ENCODE measurements at places on chromosomes 13 and 19.

GRCh38 chr19:6226012-6226411 lies 53.8 kb downstream of the MLLT1 start:
- DNase-seq = no peak

GRCh38 chr13:40149611-40150274 lies 494.3 kb downstream of the COG6 start:
- DNase-seq = no peak

- DNase-seq = no peak
These were observed 6.3 kb downstream of the PNKP start for GRCh38 chr19:49861107-49861506.

DNA sequence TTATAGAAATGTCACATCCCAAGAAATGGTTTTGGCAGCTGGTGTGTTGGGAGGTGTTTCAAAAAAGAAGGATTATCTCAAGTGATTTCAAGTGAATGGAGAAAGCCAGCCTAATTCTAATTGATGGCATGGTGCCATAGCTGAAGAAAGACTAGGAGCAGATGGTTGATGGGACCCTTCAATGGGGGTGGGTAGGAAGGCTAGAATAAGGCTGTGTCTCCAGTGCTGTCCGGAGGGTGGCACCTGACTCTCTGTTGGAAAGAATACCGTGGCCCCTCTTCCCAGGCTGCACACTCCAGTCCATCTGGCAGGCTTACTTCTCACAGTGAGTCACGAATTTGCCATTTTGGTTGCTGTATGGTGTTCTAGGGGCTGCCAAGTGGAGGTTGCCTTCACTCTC lies 51.0 kb upstream of the GPR12 start:
- DNase-seq = no peak

DNA sequence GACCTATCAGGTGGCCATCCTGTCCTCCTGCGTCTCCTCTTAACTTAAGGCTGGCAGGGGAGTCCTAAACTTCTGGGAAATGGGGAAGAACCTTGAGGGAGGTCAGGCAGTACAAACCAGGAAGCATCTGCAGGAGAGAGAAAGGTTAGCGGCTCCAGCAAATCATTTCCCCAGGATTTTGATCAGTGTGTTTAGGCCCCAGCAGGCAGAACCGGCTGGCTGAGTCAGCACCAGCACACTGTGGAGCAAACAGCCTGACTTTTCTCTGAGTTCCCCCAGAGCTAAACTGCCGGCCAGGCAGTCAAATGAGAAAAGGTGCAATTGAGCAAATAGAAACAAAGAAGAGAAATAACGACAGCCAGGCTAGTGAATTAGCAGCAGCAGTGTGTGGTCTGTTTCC lies 46.7 kb upstream of the MEDAG start:
- DNase-seq = no peak

GRCh38 chr13:24834902-24835510 lies 71.0 kb downstream of the RNF17 start:
- no peak for DNase-seq

- no peak for DNase-seq
These were observed 364.2 kb upstream of the SLC10A2 start for GRCh38 chr13:103430368-103430767.

GRCh38 chr13:51122868-51123566 lies 11.9 kb upstream of the C13orf42 start:
- DNase-seq = no peak

DNA sequence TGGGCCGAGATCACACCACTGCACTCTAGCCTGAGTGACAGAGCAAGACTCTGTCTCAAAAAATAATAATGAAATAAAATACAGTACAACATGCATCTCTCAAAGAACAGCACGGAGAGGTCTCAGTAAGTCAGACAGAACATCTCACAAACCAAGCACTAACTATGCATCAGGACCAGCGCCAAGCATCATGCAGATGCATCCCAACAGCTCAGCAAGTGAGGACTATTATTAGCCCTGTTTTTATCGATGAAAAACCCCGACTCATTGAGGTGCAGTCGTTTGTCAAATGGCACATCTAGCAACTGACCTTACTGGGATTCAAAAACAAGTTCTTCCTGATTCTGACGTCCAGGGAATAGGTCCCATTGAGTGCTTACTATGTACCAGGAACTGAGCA lies 3.8 kb downstream of the C19orf47 start:
- no peak for DNase-seq

- no peak for DNase-seq
These were observed 43.7 kb upstream of the ADGRE5 start for GRCh38 chr19:14337510-14337909.

GRCh38 chr13:42804244-42804874 lies 23.0 kb downstream of the FAM216B start:
- DNase-seq = no peak

- no peak for DNase-seq
These were observed 624.4 kb upstream of the ARGLU1 start for GRCh38 chr13:107192289-107192688.

DNA sequence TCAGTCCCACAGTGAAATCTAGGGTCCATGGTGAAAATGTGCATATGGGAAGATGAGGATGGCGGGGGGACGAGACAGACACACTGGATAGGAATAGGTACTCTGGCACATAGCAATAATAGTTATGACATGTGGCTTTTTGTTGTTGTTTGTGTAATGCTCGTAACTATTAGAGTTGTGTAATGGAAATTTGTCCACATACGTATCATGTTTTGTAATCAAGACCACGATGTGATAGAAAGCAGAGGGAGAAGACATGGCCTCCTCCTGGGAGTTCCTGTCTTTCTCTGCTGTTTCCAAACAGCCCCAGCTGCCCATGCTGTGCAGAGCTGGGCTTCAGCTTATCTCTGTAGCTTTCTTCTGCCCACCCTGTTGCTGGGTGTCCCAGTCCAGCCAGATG lies 185.3 kb upstream of the TMTC4 start:
- DNase-seq = no peak

GRCh38 chr19:45247136-45247535 lies 1.9 kb upstream of the EXOC3L2 start:
- no peak for DNase-seq

DNA sequence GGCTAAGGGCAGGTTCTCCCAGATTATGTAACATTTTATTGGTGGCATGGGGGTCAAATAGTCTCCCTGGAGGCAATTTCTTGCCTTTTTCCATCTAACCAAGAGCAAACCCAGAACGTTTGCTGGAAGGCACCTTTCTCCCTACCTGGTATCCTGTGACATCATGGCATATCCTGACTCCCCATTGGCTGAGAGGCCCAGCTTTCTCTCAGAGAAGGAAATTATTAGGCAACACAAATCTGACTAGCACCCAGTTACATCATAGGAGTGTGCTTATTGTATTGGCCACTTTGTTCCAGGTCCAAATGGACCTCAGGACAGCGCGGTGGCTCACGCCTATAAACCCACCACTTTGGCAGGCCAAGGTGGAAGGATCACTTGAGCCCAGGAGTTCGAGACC lies 13.0 kb downstream of the NTN5 start:
- no peak for DNase-seq

- DNase-seq = no peak
These were observed 32.1 kb downstream of the PPP2R1A start for GRCh38 chr19:52221831-52222375.

DNA sequence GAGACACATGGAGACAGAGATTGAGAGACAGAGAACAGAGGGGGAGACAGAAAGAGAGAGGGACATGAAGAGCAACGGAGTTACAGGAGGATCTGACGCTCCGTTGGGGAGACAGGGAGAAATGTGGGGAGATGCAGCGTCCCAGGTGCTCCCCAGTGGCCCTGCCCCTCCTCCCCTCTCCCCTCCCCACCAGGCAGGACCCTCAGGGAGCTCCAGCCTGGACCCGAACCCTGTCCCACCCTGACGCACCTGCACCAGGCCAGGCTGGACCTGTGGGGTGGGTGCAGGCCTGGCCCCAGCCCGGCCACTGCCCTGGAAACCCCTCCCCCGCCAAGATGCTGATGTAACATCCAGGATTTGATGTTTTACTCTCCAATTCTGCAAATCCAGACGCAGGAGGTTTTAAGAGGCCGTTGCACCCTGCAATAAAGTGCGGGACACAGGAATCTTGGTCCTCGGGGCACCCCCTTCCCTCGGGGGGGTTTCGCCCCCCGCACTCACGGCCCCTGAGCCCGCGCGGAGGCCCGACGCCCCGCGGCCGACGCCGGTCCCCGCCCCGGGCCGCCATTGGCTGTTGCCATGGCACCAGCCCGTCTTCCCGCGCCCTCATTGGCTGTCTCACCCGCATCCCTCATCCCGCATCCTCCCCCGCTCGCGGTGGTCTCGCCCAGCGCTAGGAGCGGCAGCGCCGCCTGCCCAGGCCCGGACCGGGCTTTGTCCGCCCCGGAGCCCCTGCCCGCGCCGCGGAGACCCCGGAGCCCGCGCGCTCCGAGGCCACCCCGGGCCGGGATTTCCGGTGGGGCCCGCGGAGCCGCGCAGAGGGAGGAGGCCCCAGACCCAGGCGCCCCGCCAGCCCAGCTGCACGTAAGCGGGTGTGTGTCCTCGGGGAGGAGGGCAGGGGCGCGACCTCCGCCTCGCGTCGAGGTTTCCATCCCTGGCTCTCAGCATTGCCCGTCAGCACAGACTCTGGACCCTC lies at the start of gene APC2:
Gene APC2 (plus strand): TSS at position 655 of the 976 bp plus-strand sequence. CDS start 2,881 bp downstream, outside the sequence.
- no peak for DNase-seq

- no peak for DNase-seq
These were observed 685 bp downstream of the LENG9 start for GRCh38 chr19:54462655-54463530.

DNA sequence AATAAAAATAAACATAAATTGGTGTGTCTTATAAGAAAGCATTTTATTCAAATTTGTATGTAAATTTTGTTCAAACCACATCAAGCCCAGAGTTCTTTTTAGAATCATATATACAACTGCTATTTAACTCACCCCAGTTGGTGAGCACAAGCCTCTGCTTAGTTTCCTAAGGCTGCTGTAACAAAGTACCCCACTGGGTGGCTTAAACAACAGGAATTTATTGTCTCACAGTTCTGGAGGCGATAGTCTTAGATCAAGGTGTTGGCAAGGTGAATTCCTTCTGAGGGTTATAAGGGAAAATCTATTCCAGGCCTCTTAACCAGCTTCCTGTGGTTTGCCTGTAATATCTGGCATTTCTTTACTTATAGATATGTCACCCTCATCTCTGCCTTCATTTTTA lies 1133.5 kb downstream of the OLFM4 start:
- DNase-seq = no peak

DNA sequence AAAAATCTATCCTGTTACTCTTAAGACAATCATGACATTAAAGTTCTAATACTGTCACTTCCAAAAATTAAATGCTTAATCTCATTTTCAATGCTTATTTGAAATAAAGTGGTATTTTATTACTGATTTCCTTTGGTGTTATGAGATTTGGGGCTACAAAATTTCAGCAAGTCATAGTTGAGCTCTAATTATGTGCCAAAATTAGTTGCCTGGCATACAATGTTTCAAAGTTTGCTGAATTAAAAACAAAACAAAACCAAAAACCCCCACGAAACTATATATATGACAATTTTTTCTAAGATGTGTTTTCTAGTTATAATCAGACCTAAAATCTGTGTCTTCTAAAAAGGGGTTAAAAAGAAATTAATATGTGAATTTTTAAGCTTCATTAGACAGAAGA lies 62.2 kb downstream of the KCNRG start:
- DNase-seq = no peak

- no peak for DNase-seq
These were observed 20.8 kb downstream of the SUGT1 start for GRCh38 chr13:52673465-52673864.

DNA sequence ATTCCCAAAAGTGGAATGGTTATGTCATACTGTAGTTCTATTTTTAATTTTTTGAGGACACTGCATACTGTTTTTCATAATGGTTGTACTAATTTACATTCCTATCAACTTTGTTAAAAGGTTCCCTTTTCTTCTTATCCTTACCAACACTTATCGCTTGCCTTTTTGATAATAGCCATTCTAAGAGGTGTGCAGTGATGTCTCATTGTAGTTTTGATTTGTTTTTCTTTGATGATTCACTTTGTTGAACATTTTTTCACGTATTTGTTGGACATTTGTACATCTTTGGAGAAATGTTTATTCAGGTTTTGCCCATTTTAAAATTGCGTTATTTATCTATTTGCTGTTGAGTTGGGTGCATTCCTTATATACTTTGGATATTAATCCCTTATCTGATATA lies 188.8 kb upstream of the SPRY2 start:
- no peak for DNase-seq

DNA sequence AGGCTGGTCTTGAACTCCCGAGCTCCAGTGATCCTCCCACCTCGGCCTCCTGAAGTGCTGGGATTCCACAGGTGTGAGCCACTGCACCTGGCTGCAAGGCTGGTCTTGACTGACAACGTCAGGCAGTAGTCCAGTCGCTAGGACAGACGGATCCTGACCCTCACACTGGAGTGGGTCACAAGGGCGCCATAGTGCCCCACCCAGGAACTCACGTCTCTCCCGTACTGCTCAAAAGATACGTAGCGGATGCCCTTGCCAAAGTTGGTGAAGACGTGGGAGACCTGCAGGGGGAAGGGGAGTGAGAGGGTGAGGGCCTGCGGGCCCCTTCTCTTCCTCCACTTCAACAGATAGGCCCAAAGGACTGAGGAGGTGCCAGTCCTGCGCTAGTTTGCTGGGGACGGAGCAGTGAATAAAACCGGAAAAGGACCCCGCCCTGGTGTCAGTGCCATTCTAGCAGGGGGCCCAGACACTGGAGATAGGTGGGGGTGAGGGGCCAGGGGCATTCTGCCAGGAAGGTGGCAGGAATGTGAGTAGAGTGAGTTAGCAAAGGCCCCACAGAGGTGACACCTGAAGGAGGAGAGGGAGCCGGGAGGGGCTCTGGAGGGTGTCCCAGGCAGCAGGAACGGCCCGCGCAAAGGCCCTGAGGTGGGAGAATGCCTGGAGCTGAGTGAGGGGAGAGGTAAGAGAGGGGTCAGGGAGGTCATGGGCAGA lies 11.9 kb downstream of the MRPS12 start:
- DNase-seq = no peak

DNA sequence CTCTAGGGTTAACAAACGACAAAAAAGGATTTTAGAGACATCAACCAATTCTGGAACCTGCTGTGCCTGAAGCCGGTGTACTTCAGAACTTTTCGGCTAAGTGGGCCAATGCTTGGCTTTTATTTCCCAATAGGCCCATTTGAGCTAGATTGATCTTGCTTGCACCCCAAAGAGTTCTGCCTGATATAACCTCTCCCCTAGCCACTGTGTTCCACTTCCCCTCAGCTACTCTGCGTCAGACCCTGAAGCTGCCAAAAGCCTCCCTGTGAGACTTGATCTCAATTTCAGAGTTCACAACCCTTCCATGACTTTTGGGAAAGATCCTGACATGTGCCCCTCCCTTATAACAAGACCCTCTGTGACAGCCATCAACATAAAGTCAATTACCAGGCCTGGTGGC lies 5.6 kb upstream of the SIGLEC14 start:
- no peak for DNase-seq

- DNase-seq = no peak
These were observed at the start of gene NALCN for GRCh38 chr13:101416181-101417042. Gene NALCN, minus strand, starts transcription at chr13:101416508. Its CDS starts 17,382 bp downstream, at chr13:101399126.

- DNase-seq = no peak
These were observed 81.1 kb upstream of the SIAH3 start for GRCh38 chr13:45932676-45933075.

DNA sequence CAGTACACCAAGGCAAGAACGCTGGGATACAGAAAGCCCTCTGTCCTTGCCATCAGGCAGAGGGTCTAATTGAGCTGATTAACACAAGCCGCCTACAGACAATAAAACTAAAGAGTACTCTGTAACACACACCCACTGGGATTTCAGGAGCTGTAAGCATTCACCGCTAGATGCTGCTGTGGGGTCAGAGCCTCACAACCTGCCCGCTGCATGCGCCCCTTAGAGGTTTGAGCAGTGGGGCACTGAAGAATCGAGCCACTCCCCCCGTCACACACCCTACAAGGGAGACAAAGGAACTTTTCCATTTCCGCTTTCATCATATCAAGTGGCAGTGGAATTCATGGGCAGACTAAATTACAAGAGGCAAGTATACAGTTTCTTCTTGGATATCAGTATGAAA lies 1080.6 kb downstream of the PCDH17 start:
- no peak for DNase-seq
